ENCODE measurements at places on chromosomes 12 and 14.

- DNase-seq = no peak
These were observed 397.7 kb downstream of the PDZRN4 start for GRCh38 chr12:41585784-41586183.

GRCh38 chr12:62698701-62699101 lies 232.1 kb downstream of the MON2 start:
- no peak for DNase-seq

DNA sequence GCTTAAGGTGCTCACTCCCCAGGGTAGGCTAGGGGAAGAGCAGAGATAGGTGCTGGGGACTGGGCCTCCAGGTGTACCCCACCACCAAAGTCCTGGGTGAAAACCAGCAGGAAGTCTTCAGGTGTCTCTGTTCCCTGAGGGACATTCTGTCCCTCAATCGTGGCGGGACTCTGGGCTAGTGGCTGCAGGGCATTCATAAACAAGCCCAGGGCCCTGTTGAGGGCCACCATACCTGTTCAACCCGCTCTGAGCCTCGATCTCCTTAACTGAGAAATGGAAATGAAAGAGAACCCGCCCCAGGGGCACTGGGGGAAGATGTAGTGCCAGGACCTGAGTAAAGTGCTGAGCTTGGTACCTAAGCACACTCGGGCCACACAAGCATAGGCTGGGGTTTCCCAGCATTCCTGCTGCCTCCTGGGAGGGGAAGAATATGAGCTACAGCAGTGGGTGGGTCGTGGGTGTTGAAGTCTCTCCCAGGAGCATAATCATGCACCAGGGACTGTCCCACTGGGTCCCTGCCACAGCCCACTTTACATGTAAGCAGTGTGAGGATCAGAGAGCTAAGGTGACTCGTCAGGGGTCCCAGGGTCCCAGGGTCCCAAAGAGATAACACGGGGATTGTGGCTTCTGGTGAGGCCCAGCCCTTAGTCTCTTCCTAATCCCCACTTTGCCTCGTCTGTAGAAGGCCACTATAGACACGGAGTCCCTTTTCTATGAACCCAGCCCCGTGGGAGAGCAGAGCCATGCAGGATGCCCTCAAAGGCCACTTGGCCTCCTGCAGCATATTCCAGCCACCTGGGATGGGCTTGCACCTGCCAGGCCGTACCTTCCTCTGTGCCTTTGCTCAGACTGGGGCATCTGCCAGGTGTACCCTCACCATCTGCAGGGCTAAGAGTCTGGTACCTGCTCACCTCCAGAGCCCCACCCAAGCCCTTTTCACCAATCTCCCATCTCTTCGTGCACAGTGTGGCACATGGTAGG lies 14.4 kb downstream of the FAM222A start:
- no peak for DNase-seq

GRCh38 chr12:27334042-27334720 lies 1.5 kb downstream of the BMAL2 start:
- DNase-seq = no peak

- no peak for DNase-seq
These were observed 30.8 kb downstream of the RPS6KA5 start for GRCh38 chr14:91029456-91030217.

DNA sequence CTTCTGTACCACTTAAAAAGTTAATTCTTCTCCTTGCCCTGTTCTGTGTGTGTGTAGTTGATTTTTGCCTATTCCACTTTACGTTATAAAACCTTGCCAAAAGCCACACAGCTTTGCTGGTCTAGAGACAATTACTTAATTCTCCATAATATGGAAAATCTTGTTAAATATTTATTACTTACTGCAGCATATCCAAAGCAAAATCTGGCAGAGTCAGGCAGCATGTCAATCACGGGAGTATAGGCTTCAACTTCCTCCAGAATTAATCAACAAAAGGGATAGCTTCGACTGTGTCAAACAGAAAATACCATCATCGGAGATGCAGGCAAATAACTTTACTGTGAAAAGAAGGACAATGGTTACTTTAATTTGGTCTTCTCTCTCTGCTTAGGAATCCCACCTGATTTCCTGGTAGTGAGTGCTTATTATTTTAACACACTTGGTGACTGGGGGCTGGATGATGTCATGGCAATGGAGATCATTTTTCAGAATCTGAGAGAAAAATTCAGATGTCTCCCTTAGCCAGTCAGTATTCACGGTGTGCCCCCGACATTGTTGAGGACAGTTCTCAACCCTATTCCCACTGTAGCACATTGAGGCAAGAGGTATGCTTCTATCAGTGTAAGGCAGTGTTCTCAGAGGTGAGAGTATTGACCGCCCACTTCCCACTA lies 3.7 kb upstream of the MSRB3 start:
- DNase-seq = no peak

DNA sequence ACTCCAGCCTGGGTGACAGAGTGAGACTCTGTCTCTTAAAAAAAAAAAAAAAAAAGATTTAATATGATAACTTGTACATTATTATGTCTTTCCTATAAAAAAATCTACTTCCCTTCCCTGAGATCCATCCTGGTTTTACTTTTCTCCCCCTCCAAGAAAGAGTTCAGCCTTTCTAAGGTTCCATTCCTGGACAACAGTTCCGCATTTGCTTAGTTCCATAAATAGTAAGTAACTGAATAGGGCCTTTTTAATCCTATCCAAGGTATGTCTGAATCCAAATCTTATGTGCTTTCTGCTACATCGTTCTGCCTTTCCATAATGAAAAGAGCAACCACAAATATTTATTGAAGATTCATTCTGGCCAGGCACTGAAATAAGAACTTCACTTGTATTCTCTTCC lies 187.8 kb downstream of the DACT1 start:
- DNase-seq = no peak

GRCh38 chr14:104431929-104432541 lies 147.5 kb upstream of the C14orf180 start:
- no peak for DNase-seq

GRCh38 chr12:126667339-126667738 lies 1599.6 kb upstream of the TMEM132C start:
- no peak for DNase-seq

DNA sequence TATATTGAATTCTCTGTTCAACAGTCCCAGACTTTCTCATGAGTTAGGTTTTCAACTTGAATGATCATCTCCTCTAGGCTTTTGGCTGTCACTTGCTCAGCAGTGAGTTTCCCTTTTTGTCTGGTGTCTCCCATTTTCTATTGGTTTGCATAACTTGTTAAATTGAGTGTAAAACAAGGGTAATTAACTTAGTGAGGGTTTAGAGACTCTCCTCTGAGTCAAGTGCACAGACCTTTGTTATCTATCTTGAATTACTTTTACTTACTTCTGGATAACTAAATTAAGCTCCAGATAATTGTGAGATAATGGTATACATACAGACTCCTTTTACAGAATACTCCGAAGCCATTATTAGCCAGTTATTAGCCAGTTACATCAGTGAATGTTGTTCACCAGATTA lies 22.0 kb downstream of the MLXIP start:
- DNase-seq = no peak

DNA sequence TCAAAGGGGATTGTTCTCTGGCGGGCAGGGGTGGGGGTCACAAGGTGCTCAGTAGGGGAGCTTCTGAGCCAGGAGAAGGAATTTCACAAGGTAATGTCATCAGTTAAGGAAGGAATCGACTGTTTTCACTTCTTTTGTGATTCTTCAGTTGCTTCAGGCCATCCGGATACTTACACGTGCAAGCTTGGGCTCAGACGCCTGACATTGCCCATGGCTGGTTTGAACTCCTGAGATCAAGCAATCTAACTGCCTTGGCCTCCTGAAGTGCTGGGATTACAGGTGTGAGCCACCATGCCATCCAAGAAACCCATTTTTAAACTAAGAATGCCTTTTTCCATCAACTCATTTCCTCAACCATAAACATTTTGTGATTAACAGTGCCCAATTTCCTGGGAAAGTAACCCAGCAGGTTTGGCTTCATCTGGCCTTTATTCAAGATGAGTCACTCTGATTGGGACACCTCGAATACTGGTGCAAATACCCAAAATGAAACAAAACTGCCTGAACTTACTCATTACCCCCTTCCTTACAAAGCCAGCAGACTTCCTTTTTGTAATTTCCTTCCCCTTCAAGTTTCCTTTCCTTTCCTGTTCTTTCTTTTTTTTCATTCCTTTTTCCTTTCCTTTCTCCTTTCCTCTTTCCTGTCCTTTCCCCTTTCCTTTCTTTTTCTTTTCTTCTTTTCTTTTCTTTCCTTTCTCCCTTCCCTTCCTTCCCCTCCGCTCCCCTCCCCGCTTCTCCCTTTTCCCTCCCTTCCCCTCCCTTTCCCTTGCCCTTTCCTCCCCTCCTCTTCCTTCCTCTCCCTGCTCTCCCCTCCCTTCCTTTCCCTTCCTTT lies 10.2 kb upstream of the RNASE10 start:
- no peak for DNase-seq

DNA sequence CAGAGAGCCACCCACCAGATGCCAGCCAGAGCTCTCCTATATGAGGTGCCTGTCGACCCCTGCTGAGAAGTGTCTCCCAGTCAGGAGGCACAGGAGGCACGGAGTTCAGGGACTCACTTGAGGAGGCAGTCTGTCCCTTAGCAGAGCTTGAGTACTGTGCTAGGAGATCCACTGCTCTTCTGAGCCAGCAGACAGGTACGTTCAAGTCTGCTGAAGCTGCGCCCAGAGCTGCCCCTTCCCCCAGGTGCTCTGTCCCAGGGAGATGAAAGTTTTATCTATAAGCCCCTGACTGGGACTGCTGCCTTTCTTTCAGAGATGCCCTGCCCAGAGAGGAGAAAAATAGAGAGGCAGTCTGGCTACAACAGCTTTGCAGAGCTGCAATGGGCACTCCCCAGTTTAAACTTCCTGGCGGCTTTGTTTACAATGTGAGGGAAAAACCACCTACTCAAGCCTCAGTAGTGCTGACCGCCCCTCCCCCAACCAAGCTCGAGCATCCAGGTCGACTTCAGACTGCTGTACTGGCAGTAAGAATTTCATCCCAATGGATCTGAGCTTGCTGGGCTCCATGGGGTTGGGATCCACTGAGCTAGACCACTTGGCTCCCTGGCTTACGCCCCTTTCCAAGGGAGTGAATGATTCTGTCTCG lies 146.7 kb upstream of the USP15 start:
- no peak for DNase-seq

DNA sequence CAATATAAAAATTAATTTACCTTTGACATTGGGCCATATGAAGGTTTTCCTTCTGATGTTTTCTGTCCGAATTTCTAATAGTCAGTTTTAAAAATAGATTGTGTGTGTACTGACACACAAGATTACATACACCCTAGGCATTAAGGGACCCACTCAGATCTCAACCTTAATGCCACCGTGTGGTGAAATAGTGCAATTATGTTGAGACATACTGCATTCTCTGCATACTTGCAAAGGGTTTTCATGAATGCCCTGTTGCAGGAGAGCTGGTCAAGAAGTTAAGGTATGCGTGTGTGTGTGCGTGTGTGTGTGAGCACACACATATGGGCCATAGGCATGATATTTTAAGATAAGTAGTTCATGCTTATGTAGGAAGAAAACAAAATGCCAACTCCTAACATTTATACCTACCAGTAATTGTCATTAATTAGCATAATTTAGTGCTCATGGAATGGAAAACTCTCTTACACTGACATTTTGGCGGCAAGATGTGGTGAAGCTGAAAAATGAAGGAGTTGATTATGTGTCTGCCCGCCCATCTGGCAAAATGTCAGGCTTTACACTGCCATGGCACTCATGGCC lies 58.8 kb downstream of the PIK3C2G start:
- no peak for DNase-seq

GRCh38 chr14:56172571-56172971 lies 54.4 kb downstream of the PELI2 start:
- DNase-seq = no peak

GRCh38 chr12:56374726-56375597 lies 12.3 kb upstream of the APOF start:
- DNase-seq = no peak

DNA sequence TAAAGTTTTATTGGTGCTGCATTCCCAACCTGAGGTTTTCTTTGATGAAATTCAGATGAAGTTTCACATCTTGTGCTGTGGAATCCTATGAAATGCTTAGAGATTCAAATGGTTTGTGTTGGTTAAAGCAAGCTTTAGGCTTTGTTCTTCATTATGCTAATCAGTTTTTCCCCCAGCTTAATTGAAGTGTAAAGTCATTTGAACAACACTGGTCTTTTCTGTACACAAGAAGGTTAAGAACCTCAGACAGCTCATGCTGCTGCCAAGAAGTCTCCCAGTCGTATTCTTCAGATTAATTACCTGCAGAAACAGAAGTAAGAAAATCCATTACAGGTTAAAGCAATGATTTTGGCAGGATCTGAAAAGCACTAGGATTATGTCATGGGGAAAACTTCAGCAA lies 48.9 kb downstream of the EML1 start:
- no peak for DNase-seq

GRCh38 chr14:22502007-22502406 lies 87.0 kb downstream of the DAD1 start:
- DNase-seq = no peak

DNA sequence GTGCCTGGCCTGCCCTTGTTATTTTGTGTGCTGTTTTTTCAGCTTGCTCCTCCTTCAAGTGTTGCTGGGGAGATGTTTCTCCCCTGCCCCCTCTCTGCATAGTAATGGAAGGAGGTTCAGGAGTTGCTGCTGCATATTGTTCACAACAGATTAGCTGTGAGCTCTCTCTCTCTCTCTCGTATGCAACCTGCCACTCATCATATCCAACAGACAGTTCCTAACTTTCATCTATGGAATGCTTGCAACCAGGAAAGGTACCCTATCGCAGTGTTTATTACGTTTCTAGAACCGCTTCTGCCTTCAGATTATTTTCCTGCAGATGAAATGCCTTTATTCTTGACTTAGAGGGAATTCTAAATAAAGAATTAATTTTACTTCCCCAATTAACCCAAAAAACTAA lies 372.9 kb downstream of the RMST start:
- no peak for DNase-seq

DNA sequence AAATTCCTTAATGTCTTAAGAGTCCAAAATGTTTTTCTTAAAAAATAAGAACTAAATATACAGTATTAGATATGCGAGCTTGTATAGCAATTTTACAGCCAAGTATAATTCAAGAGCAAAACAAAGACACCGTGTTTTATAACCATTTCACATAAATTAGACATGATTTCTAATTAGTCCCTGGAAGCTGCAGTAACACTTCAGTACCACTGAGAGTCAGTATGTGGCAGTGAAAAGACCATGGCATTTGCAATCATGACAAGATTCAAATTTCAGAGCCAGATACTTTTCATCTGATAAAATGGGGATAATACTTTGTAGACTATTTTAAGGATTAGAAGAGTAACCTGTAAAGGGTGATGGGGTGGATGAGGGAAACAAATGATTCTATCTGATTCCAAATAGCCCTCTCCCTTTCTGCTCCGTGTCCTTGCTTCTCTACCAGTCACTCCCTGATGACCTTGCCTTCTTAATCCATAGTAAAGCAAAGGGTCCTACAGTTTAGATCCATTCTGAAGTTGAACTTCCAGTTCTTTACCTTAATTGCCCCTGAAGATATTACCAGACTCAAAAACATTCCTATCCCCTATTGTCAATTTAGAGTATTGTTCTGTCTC lies 145.4 kb upstream of the ABCD2 start:
- DNase-seq = no peak

DNA sequence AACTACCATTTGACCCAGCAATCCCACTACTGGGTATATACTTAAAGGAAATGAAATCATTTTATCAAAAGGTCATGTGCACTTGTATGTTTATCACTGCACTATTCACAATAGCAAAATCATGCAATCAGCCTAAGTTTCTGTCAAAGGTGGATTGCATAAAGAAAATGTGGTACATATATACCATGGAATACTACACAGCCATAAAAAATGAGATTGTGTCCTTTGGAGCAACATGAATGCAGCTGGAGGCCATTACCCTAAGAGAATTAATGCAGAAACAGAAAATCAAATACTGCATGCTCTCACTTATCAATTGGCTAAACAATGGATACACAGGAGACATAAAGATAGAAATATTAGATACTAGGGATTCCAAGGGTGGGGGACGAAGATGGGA lies 27.4 kb downstream of the MED6 start:
- no peak for DNase-seq
